Sciatic nerve (tissue), 2 donors: ENCODE measurements at places on chromosomes 4 and X. TPM values are rescaled to one million over a fixed set of nuclear protein-coding genes. Genes with fewer than 3 reads are reported as not detected.

DNA sequence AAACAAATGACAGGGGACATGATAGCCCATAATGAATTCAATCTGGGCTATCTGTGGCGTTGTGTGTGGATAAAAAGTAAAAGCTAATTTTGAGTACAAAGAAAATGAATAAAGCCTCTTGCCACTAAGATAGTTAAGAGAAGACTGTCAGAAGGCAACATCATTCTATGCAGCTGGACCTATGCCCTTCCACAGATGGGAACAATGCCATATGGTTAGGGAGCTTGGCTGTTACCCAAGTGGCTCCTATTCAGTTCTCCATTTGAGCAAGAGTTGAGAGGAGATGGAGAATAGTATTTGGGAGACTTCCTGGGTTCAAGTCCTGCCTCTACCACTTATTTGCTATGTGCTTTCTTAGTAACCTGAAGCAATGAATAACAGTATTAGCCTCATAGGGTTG is 107.7 kb downstream of the ANXA3 start:
- no peak for DNase-seq

- DNase-seq = no peak
Measured at GRCh38 chr4:87005369-87005689, 70.5 kb downstream of the AFF1 start.

GRCh38 chrX:69293776-69294601 is 128.7 kb upstream of the PJA1 start:
- no peak for DNase-seq

DNA sequence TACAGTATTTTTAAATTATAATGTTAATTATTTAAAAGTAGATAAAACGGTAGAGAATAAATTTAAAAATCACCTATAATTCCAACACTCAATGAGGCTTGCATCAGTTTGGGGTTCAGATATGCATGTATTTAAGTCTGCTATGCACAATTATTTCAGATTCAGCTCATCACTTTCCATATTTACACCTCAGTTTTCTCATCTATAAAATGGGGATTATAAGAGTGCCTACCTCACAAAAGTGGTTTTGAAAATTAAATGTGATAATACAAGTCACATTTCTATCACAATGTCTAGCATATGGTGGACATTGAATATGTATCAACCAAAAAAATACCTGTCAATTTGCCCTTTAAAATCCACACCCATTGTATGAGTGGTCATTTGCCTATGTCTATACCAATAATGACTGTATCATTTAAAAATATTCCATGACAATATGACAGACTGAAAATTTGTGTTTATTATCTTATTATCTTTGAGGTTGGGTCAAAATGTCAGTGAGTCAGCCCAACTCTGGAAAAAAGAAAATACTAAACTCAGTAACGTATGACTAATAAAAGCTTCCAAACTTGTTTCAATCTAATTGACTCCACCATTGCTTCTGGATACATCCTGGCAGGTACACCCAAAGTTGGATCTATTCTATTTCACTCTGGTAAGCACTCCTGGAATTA is 20.8 kb downstream of the OR13H1 start:
- no peak for DNase-seq

ZFP42 gene
- total RNA-seq = not detected

DNA sequence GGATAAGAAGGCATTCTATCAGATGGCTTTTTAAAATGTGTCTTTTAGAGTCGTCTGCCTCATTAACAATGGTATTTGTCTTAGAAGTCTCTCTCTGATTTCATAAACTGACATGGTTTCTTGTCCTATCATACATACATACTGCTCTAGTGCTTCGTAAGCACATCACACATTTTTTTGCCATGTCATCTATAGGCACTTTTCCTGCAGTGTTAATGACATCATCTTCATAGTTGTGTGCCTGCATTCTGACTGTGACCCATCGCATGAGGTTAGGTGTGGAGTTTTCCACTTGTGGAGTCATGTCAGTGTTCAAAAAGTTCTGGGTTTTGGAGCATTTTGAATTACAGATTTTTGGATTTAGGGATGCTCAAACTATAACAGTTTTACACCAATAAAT is 361.6 kb upstream of the SPOCK3 start:
- DNase-seq = no peak

PAQR3 gene
- total RNA-seq = 20.1 TPM

- no peak for DNase-seq
Measured at GRCh38 chr4:39435659-39436563, 22.8 kb downstream of the RPL9 start.

FAM47E gene
- total RNA-seq = 2.5 TPM

DNA sequence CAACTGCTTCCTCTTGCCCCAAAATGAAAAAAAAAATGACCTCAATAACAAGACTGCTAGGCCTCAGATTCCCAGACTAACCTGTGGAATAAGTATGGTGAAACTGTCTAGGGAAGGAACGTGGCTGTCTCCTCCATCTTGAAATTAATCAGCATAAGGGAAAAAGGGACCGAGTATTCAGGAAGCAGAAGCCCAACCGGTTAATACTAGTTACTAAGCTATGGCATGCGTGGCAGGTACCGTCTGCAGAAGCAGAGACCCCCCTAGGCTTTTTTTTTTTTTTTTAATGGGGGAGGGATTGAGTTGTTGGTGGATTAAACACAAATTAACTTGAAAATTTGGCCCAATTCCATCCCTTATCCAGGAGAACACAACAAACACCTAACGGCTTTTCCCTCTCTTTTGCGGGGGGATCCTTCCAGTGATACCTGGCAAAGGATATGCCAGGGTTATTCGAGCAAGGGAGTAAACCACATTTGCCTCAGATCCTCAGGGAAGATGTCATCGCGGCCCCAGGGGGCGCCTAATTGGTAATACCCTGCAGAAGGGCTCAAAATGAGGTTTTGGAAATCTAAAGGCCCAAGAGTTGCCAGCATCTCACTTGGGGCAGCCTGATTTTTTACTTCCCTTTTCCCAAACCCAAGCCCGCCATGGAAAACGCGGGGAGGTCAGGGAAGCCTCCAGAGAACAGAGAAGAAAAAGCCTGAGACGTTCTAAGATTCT is 893 bp downstream of the RLIM start:
- no peak for DNase-seq

BTK gene
- total RNA-seq = 9.7 TPM

GRCh38 chrX:10482261-10482660 is 138.1 kb downstream of the MID1 start:
- DNase-seq = peak; percentile 72

BMPR1B gene
- 39.9 TPM for total RNA-seq

- DNase-seq = peak; percentile 58
Measured at GRCh38 chrX:331151-331824, 12.7 kb upstream of the GTPBP6 start.

CTAG2 gene
- not detected for total RNA-seq

GRCh38 chr4:125254106-125254505 is 60.6 kb upstream of the FAT4 start:
- no peak for DNase-seq

DNA sequence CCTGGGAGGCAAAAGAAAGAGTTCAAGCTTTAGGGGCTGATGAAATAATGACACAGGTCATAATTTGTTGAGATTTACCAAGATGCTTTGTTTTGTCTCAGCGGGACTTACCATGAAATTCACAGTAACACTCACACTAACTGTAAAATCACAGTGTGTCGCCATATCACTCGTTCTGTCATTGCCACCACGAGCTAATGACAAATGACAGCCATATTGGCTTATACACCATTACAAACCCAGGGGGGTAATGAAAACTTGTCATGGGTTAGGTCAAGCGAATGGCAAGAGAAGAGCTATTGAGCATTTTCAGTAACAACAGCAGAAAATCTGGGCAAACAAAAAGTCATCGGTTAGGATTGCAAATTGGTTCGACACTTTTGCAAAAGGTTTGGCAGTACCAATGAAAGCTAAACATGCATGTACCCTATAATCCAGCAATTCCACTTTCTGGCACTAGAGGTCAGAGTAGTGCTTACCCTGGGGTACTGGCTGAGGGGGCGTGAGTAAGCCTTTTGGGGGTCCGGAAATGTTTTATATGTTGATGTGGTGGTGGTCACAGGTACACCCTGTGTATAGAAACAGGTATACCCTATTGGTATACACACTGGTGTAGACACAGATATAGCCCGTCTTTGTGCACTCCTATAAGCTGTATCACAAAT is 83.9 kb upstream of the RAI2 start:
- no peak for DNase-seq

GRCh38 chrX:110692866-110693265 is 102.8 kb downstream of the CHRDL1 start:
- DNase-seq = no peak

- no peak for DNase-seq
Measured at GRCh38 chr4:139973616-139974015, 180.4 kb downstream of the MAML3 start.

- no peak for DNase-seq
Measured at GRCh38 chr4:124564121-124564520, 148.4 kb downstream of the ANKRD50 start.

DNA sequence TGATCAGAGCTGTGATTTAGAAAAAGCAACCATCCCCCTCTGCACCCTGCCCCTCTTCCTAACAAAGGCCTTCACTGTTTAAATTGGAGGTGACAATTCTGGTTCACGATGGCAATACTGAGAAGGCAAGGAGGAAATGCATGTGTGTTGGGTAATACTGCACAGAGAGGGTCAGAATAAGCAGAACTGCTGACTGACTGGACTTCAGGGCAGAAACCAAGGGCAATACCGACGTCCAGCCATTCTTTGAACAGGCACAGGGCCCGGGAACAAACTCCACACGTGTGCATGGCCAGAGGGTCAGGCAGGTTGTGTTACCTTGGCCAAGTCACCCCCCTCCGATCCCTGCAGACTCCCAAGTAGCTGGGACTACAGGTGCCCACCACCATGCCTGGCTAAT is 6.0 kb downstream of the ACSL1 start:
- no peak for DNase-seq

DNA sequence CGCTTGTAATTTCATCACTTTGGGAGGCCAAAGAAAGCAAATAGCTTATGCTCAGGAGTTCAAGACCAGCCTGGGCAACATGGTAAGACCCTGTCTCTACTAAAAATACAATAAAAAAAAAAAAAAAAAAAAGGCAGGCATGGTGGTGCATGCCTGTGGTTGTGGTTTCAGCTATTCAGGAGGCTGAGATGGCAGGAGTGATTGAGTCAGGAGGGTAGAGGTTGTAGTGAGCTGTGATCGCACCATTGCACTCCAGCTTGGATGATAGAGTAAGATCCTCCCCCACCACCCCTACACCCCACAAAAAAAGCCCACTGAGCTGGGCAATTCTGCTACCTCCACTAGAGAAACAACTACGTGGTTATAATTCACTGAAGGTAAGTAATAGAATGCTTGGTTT is 118.8 kb upstream of the PCDH18 start:
- no peak for DNase-seq

CT45A10 gene
- total RNA-seq = not detected

- DNase-seq = no peak
Measured at GRCh38 chr4:27861381-27861787, 1000.7 kb downstream of the STIM2 start.

- DNase-seq = no peak
Measured at GRCh38 chr4:1403177-1403583, 3.1 kb downstream of the NKX1-1 start.

GAGE2A gene
- not detected for total RNA-seq

DNA sequence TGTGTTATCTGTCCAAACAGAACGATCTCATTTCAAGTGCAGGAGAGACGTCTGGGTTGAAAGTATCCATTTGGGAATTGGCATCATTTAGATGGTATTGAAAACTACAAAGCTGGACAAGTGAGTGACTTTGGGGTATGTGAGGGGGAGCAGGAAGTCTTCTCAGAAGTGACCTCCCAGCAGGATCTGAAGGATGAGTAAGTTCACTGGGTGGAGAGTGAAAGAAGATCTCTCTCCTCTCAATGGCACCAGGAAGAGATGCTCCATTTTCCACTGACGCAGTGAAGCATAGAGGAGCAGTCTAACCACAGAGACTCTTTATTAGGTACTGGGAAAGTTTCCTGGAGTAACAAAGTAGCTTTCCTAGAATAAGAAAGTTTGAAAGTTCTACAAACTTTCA is 161.0 kb downstream of the CPE start:
- DNase-seq = no peak

SPIN2B gene
- total RNA-seq = 16.4 TPM

DNA sequence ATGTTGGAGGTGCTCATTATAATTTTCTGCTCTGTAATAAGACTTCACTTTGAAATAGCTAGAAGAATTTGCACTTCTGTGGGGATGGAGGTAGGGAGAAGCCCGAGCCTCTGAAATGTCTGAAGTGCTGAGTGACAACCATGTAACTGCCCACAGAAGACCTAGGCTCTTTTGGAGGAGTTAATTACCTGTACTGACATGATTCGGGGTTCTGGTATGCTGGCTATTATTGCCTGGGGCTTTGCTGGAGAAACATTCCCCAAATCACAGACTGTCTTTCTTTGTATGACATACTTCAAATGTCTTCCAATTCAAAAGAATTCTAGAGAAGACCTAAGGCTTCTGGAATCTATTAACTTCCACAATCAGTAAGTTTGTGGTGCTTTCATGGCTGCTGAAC is 211.2 kb upstream of the POF1B start:
- DNase-seq = no peak

DNA sequence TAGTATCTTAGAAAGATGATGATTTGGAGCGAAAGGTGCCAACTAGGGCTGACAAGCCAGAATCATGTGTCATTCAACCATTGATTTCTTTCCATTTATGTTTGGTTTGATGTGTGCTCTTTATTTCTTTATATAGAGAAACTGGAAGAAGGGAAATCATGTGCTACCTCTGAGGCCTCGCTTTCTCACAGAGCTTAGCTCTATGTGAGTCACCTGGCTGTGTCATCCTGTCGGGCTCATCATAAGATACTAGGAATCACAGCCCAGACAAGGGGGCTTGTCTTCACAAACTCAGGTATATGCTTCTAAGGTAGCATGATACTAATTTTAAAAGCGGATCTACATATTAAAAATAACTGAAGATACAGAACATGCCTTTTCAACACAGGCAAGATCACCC is 81.7 kb upstream of the GPM6B start:
- no peak for DNase-seq

- DNase-seq = no peak
Measured at GRCh38 chr4:147118528-147118927, 172.9 kb upstream of the TTC29 start.

MEPE gene
- total RNA-seq = not detected

SORBS2 gene
- total RNA-seq = 101 TPM

SYN1 gene
- 2.9 TPM for total RNA-seq

GUF1 gene
- 14.8 TPM for total RNA-seq

GRCh38 chrX:56765811-56766553 is 36.9 kb downstream of the NBDY start:
- peak; percentile 41 for DNase-seq

DNA sequence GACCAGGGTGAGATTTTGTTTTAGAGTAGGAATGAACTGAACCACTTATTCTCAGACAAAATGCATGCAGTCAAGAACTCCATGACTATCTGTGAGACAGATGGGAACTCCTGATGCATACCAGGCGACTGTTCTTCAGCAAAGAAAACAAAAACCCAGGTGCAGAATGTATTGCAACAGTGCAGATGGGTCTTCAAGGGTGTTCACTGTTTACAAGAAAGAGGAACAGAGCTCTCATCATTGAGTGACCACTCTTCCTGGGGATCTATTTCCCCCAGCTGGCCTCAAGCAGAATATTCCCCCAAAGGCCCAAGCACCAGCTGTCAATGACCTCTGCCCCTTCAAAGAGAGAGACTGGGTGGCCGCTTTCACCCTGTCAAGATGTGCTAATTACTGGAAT is 39.7 kb upstream of the BMP3 start:
- no peak for DNase-seq

- no peak for DNase-seq
Measured at GRCh38 chr4:136355970-136356369, 1176.3 kb downstream of the PCDH18 start.

REELD1 gene
- total RNA-seq = 0.62 TPM

GRCh38 chrX:39174241-39174771 is 373.0 kb downstream of the MID1IP1 start:
- no peak for DNase-seq
